Vagina (tissue), 2 donors: ENCODE measurements at places on chromosomes 13 and 19.

DNA sequence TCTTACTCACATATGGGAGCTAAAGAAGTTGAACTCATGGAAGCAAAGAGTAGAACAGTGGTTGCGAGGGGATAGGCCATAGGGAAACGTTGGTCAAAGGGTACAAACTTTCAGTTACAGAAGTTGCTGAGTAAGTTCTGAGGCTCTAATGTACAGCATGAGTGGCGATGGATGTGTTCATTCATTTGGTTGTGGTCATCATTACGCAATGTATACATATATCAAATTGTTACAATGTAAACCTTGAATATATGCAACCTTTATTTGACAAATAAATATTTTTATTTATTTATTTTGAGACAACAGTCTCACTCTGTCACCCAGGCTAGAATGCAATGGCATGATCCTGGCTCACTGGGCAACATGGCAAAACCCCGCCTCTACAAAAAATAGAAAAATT lies 38.7 kb downstream of the ZIC5 start:
- DNase-seq, result no peak

- no peak for DNase-seq
Observed at GRCh38 chr19:39194832-39195542, 1.8 kb upstream of the NCCRP1 start.

GRCh38 chr13:78540058-78540457 lies 63.3 kb downstream of the POU4F1 start:
- no peak for DNase-seq

DNA sequence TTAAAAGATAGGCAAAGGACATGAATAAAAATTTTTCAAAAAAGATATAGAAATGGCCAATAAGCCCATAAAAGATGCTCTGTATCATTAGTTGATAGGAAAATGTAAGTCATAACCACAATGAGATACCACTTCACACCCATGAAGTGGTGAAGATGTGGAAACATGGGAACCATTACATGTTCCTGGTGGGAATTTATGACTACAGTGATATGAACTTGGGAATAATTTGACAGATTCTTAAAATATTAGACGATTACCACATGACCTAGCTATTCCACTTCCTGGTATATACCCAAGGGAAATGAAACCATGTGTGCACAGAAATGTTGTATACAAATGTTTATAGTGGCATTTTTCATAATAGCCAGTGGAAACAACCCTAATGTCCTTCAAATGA lies 232.2 kb downstream of the GGACT start:
- DNase-seq, result no peak

DNA sequence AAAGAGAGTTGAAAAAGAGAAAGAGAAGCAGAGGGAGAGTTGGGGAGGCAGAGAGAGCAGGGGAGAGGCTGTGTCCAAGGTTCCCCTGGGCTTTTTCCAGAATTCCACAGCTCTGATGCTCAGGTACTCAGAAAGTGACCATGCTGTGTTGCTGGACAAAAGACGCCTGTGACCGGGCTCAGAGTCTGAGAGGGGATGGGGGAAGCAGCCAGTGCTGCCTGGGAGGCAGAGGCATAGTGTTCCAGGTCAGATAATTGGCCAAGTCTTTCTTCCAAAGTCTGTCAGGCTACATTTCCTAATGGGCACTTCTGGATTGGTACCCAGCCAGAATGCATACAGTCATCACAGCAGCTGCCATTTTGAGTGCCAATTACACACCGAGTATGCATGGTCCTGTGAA lies 86.1 kb downstream of the PTPRS start:
- DNase-seq, result no peak

DNA sequence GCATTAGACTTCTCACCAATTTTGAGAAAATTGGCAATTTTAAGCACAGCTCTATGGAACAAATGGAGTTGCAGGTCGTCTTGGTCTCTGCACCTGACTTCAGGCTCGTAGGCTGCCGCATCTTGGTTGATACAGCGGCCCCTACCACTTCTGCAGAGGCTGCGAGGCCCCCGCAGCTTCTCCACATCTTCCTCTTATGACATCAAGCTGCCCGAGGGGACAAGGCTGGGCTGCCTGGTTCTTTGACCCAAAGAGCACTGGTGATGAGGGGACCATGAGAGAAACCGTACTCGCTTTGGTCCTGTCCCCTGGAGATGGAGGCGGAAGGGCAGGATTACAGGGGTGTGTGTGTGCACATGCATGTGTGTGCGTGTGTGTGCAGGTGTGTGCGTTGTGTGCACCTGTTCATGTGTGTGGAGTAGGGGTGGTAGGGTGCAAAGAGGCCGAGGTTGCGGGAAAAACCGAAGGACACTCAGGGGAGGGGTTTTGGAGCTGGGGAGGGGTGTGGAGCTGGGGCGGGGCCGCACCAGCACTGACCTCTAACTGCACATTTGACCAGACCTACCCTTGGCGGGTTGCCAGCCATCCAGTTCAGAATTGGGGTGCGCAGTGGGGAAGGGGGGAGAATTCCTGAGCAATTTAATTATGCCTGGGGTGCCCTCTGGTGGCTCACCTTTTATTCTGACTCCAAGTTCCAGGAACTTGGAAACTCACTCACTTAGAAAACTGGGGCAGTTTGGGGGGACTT lies 65.1 kb upstream of the ARHGEF7 start:
- no peak for DNase-seq

DNA sequence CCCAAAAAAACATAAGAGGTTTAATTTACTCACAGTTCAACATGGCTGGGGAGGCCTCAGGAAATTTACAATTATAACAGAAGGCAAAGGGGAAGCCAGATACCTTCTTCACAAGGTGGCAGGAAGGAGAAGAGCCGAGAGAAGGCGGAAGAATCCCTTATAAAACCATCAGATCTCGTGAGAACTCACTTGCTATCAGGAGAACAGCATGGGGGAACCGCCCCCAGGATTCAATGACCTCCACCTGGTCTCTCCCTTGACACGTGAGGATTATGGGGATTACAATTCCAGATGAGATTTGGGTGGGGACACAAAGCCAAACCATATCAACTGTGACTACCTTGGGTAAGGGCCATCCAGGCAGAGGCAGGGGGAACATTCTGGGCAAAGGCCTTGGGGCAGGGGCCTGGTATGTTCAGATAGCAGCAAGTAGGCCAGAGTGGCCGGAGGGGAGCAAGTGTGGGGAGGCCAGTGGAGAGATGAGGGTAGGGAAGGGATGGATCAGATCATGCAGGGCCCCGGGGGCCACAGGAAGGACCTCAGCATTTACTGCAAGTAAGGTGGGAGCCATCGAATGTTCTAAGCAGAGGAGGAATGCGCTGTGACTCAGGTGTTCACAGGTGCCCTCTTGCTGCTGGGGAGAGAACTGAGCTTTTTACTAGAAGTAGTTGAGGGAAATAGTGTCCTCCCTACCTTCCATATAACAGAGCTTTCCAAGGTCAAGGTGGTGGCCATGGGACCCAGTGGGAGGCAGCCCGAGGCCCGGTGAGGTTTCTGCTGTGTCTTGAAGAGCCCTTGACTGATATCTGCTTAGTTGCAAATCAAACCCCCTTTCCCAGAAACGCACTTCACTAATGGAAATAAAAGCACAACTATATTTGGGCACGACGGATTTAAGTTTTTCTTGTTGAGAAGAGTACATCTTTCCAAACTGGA lies 18.0 kb downstream of the RAB3D start:
- no peak for DNase-seq

DNA sequence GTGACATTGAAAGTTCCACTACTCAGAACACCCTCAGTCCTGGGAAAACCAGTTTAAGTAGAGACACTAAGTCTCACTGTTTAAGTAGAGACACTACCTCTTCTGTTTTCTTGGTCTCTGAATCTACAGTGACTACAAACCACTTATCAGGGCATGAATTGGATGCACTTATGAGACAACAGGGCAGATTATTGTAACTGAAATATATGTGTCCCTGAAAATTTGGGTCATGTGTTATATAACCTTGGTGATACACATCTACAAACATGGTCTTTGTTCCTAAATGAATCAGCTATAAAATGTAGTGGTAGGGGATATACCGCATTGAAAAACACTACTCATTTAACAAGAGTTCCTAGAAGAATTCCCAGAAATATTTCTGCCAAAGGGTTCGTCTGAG lies 55.7 kb downstream of the SERP2 start:
- no peak for DNase-seq

DNA sequence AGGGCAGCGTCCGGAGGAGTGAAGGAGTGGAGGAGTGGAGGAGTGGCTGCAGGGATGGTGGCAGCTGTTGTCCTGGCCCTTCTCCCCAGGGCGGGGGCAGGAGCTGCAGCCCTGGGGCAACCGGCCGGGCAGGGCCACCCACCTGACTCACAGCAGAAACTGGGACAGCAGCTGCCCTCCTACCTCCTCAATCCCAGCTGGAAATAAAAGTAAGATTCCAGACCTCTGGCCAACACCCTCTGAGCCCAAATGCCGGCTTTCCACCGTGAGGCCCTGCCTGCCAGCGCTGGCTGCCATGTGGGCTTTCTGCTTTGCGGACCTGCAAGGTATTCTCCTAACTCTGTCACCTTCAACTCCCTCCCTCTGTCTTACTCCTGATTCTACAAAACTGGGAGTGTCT lies 3.3 kb upstream of the CLPP start:
- DNase-seq, result no peak

DNA sequence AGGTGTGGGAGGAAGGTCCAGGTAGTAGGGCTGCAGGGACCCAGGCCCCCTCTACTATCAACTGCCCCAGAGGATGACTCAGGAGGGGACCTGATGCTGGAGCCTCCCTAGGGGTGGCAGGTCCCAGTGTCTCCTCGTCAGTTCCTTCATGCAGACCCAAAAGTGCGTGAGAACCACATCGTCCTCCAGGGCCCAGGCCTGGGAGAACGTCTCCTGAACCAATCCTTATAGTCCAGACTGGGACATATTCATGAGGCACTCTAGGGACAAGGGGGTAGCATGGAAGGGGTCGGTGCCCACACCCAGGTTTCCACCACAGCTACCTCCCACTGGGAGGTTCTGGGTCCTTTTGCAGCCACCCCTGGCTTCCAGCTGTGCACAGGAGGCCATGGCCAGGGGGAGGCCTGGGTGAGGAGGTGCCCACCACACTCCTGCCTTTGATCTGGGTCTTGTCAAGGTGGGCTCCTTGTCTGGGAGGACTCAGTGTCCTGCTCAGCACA lies 38.0 kb upstream of the TPM4 start:
- DNase-seq, result no peak

DNA sequence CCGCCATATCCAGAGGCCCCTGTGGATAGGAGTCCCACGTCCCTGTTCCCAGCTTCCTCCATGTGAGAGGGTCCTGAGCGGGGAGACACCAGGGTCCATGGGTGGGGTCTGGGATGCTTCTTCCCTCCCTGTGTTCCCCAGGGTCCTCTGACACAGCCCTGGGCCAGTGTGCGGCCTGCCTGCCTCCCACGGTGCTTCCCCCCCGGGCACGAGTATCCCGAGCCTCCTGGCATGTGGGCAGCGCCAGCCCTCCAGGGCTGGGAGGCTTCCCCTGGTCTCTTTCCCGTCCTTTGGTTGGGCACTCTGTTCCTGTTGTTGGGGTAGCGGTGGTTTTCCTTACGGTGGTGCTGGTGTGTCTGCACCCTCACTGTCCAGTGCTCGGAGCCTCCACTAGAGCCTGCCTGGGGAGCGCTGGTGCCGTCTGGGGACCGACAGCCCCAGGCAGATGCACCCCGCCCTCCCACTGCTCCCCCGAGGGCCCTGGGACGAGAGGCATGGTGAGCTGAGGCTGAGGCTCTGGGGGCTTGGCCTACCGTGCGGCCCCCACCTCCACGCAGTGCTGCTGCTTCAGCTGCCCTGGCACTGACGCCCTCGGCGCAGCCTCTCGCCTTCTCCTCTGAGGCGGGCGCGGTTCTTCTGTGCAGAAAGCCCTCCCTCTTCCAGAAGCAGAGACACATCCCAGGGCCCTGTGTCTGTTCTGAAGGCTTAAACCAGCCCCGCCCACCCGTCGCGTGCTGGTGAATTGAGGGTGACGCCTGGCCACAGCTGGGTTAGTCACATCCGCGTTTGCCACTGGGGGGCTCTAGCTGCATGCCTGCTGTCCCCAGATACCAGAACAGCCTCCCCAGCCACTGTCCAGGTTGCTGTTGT lies 27.9 kb downstream of the PLEKHJ1 start:
- no peak for DNase-seq

- DNase-seq, result no peak
Observed at GRCh38 chr13:80690208-80690607, 349.3 kb upstream of the SPRY2 start.

DNA sequence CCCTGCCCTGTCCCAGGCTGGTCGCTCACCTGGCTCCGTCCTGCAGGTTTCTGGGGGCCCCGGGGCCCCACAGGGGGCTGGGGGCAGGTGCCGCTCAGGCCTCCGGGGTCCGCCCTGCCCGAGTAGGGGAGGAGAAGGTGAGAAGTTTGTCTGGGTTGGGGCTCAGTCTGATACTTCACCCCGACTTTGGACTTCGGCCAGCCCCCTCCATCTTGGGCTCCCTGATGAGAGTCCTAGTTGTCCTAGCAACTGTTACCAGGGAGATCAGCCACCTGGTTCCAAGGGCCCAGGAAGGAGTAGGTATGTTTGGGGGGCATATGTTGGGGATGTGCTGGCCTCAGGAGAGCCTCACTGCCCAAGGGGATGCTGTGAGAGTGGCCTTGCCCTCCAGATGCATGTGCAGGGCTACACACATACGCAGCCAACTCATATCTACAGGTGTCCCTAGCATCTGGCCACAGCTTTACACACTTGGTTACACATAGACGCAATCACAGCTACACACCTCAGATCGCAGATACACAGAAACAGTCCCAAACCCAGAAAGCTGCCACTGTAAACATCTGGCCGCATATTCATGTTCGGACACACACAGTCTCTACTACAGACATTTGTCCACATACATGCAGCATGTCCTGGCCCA lies 3.4 kb downstream of the NUMBL start:
- DNase-seq, result no peak

GRCh38 chr19:42376177-42376555 lies 13.9 kb downstream of the CNFN start:
- DNase-seq, result no peak

- no peak for DNase-seq
Observed at GRCh38 chr19:51136851-51137551, 5.1 kb upstream of the SIGLEC7 start.

DNA sequence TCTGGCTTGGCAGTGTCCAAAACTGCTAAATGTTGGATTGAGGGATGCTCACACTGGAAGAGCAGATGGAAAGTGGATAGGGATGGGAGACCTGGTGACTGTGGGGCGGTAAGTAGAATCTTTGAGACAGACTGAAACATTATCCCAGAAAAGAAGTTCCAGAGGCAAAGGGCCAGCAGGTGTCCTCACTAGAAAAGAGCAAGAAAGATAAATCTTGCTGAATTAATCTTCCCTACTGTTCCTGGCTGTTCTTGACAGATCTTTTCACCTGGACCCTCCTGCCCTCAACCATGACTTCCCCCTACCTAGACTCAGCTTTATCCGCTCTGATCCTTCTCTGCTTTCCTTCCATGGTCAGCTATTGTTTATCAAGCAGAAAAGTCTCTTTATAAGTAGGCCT lies 35.0 kb upstream of the FRY start:
- no peak for DNase-seq
